ENCODE measurements at places on chromosomes 13 and 19.
A peak's percentile ranks its signal among the peaks of the same experiment; 100 is the strongest.

DNA sequence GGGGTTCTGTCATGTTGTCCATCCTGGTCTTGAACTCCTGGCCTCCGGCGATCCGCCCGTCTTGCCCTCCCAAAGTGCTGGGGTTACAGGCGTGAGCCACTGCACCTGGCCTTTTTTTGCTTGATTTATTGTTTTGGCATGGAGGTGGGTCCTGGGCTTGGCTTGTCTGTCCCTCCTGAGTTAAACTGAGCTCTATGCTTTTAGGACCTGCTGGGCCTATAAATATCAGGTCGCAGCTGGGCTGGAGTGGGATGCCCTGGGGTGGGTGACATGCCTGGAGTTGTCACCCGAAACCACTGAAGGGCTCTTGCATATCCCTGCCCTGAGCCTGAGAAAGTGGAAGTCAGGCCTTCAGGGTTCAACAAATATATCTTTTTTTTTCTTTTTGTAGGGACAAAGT lies 5.5 kb downstream of the ARRDC5 start:
- DNase-seq, result no peak

DNA sequence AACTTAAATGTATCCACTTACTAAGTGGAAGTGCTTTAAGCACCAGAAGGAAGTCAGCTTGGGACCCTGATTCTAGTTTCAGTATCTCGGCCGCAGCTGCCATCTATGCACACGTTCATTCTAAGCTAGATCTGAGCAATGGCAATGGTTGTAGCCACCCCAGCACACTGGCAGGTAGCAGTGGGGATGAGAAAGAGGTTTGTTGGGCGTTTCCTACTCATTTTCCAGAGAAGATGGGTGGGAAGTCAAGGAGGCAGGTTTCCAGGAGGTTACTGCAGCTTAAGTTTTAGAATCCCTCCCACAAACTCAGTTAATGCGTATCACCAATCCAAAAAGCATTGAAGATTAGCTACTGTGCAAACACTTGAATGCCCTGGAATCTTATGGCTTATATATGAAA lies 114.2 kb upstream of the TSC22D1 start:
- no peak for DNase-seq

DNA sequence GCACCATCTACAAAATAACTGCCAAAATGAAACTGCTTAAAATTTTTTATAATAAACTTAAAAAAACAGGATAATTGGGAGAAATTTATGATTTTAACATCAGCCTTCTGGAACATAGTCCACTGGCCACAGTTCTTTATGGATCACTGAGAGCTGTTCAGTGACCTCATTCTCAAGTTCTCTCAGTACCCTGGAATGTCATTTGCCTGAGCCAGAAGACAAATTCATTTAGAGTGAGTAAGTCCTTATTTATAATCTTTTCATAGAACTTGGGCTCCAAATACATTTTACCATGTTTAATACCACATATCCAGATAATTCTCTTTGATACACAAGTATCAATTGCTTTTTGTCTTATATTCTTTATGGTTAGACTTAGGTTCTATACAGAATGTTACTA lies 87.6 kb downstream of the CAB39L start:
- DNase-seq, result no peak

GRCh38 chr19:10116085-10116865 lies 3.4 kb downstream of the EIF3G start:
- no peak for DNase-seq

DNA sequence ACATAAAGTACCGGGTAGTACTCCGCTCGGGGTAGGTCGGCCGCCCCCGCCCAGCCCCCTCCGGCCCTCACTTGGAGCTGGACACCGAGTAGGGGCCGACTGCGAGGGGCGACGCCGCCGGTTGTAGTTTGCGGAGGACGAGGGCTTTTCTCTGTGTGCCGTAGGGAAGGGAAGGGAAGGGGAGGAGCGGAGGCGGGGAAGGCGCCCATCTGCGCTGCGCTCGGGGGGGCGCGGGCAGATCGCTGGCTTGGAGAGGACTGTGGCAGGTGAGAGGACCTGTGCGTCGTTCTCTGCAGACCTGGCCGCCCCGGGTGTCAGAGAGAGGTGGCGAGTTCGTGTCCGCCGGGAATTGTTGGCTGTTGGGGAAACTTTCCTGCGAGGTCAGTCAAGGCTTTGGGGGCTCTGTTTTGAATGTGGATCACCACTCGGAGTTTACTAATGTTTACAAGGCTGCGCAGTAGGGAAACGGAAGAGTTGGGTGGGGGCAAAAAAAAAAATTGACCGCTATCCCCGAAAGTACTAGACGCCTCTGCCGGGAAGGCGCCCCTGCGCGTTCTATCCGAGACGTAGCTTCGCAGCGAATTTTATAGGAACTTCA lies 1.4 kb downstream of the ING1 start:
- peak; percentile 75 for DNase-seq

GRCh38 chr13:32897296-32897695 lies 118.9 kb upstream of the KL start:
- no peak for DNase-seq

DNA sequence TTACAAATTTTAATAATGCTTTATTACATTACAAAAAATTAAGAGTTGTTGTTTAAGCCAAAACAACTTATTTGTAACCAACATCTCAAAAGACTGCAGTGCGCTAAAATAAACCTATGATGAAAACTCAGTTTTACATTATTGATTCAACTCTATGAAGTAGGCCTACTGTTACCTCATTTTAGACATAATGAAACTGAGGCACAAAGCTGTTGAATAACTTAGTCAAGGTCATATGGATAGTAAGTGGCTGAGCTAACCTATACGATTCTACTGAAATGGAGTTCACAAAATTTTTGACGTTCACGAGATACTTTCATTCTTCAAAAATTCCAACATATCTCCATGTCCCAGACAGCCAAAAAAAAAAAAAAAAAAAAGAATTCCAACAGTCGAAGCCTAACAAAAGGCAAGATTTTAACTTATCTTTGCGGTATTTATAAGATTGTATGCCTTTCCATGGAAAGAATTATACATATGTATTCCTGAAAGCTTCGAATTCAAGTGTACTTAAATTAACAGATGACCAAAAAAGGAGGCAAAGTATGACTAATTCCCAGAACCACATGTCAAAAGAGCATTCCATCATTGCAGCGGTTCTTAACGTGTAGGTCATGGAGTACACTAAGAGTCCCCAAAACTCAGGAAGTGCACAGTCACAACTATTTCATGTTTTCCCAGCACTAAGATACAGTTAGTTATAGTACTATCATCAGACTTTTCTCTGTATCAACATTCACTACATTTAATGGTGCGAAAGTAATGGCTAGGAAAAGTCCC lies 69.4 kb downstream of the PSPC1 start:
- DNase-seq, result no peak

- DNase-seq, result no peak
These were observed 62.9 kb downstream of the ZC3H13 start for GRCh38 chr13:45989607-45990006.

GRCh38 chr19:47881757-47882156 lies 4.4 kb downstream of the SULT2A1 start:
- DNase-seq, result no peak

DNA sequence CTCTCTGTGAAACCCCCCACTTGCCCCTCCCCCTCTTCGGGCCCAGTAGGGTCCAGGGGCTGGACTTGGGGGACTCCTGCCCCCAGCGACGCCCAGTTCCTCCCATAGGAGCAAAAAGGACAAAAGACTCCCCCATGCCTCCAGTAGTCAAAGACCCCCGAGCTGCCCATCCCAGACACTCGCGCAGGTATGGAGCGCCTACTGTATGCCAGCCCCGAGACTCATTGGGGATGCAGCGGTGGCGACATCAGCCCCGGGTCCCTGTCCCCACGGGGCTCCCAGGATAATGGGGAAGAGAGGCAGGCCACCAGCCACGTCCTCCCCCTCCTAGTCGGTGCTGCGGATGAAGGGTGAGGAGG lies 18.3 kb upstream of the ZNRF4 start:
- DNase-seq, result no peak

DNA sequence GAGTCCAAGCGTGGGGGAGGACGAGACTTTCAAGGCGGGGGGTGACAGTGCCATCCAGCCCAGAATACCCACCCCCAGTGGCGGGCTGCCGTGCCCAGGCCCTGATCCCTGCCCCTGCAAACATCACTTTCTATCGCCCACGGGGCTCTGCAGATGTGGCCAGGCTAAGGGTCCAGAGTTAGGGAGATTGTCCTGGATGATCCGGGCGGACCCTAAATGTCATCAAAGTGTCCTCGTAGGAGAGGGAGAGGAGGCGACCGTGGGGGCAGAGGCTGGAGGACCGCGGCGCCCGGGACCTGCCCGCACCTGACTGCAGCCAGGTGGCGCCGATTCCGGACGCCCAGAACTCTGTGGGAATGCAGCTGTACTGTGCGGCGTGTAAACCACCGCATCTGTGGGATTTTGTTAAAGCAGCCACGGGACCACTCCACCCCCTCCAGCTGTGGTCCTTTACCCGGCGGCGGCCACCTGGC lies 32.4 kb downstream of the GJA3 start:
- DNase-seq, result peak; percentile 23

DNA sequence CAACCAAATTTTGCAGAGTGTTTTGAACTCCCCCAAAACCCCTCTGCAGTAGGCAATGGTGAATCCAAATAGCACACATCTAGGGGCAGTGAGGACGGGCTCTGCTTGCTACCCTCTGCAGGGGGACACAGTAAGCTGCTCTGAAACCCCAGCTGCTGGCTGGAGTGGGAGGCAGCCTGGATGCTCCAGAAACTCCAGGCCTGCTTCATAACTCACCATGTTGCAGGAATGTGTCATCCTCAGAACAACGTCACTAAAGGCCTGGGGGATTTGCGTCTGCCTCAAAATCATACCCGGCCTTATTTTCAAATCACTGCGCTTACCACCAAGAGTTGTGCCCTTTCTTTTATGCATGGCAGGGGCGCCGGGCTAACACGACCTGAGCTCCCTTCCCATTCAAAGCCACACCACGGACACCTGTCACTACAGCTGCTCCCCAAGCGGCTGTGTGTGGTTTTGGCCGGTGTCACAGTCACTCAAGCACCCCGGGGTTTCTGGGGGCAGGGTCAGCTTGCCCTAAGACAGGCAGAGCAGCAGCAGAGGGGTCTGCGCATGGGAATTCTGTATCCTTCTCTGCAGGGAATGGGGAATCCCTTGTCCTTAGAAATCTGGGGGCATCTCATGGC lies 93.9 kb downstream of the TSHZ3 start:
- no peak for DNase-seq

GRCh38 chr19:38702278-38702677 lies 42.0 kb downstream of the CAPN12 start:
- DNase-seq, result no peak

GRCh38 chr13:69857183-69857821 lies 250.3 kb upstream of the ATXN8OS start:
- DNase-seq, result peak; percentile 53

- DNase-seq, result no peak
These were observed 6.5 kb downstream of the NCLN start for GRCh38 chr19:3192228-3192635.

GRCh38 chr19:49968279-49968922 lies 7.4 kb upstream of the SIGLEC11 start:
- DNase-seq, result no peak

- no peak for DNase-seq
These were observed 379.9 kb downstream of the LIG4 start for GRCh38 chr13:107835339-107836018.

- no peak for DNase-seq
These were observed 12.8 kb downstream of the CAPS start for GRCh38 chr19:5926641-5927440.

DNA sequence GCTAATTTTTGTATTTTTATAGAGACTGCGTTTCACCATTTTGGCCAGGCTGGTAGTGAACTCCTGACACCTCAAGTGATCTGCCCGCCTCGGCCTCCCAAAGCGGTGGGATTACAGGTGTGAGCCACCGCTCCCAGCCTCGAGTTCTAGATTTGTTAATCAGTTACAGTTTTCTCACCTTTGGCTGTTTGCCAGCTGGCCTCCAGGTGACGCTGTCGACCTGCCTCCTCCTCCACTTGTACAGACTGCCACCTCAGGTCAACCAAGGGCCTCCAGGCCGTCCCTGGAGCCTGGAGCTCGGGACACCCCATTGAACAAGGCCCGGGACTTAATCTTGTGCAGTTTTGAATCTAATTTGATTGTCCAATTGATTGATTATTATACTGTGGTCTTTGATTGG lies 45.5 kb downstream of the IER2 start:
- DNase-seq, result no peak

GRCh38 chr13:39397226-39397895 lies 205.6 kb downstream of the LHFPL6 start:
- DNase-seq, result peak; percentile 56

GRCh38 chr19:13707915-13708314 lies 56.4 kb upstream of the MRI1 start:
- DNase-seq, result no peak

DNA sequence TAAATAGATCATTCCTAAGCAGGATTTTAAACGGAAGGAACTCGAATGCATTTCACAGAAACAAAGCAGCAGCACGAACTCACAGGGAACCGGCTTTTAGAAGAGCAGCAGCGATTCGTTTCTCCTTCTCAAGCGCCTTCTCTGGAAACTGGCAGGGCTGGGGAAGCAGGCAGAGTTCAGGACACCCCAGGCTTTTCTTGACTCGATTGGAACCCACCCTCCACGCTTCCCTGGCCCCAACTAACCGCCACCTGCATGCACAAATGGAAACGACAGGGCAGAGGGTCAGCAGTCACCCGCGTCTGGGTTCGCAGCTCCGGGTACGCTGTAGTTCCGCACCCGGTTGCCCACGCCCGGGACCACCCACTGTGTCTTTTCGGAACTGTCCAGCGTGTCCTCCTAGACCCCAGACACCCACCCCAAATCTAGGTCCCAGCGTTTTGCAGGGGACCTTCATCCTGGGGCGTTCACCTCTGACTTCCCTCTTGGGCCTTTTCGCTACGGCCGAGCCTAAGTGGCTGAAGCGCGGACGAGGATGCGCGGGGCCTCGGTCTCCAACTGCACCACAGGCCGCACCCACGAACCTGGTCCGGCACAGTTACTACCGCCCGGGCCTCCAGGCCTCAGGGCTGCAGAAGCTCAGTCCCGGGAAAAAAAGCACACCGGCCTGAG lies 500 bp downstream of the ZFP30 start:
- peak; percentile 39 for DNase-seq

DNA sequence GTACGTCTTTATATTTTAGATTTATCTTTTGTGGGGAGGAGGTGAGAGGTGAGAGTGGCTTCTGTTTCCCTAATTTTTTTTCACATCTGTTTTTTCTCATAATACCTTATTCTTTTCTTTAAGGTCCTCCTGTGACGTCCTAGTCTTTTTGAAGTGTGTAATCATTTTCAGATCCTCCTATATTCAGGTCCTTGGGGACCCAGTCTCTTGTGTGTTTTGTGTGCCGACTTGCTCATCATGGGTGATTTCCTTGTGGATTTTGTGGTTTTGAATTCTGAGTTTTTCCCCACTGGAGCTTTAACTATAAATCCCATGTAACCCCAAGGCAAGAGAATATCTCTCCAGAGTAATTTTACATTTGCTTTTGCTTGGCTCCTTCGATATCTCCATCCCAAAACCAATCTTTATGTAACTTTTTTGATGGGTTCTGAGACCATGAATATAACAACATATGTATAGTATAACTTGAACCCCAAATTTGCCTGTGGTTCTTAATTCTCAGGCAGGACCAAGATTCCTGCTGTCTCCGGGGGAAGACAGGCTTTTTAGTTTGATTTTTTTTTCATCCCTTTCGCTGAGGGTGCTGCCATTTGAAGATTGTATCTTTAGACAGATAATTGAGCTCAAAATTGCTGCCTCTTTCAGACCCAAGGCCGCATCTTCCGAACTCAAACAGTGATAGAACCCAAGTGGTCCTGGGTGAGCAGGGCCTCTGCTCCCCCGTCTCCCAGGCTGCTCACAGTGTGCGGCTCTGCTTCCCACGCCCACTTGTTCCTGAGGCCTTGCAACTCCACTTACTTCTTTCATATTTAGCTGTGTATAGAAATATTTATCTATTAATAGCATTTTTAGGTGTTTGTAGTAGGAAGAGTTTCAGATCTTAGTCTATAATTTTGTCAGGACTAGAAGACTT lies 59.1 kb upstream of the GPR183 start:
- no peak for DNase-seq
